ENCODE measurements at places on chromosomes 1 and 21.

- no peak for DNase-seq
These were observed 129.2 kb downstream of the DHRS3 start for GRCh38 chr1:12488666-12489354.

GRCh38 chr21:28160378-28160777, 832.3 kb downstream of the LTN1 start:
- DNase-seq: no peak

DNA sequence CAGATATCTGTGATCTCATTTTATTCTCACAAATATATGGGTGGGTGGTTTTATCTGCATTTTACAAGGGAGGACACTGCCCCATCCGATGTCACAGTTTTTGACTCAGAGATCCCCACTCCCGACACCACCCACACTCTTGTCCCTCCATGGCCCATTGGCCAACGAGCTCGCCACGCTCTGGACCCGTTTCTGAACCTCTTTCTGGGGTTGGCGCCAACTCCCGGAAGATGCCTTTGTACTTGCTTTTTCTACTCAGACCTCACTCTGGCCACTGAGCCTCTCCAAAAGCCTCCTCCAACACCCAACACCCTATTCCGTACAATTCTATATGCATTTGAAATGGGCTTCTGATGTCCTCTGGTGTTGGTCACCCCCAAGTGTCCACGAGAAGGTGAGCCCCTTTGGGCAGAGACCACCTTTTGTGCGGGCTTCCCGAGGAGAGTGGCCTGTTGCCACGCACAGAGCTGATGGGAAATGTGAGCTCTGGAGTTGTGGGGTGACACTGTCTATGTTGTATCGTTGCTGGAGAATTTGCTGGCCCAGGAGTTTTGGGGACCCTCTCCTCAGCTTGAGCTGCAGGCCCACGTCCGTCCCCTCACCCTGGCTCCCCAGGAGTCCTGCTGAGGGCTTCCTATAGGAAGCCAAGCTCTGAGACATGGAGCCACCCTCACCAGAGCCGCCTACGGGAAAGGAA, 366.9 kb upstream of the VAMP3 start:
- DNase-seq: peak; percentile 31

DNA sequence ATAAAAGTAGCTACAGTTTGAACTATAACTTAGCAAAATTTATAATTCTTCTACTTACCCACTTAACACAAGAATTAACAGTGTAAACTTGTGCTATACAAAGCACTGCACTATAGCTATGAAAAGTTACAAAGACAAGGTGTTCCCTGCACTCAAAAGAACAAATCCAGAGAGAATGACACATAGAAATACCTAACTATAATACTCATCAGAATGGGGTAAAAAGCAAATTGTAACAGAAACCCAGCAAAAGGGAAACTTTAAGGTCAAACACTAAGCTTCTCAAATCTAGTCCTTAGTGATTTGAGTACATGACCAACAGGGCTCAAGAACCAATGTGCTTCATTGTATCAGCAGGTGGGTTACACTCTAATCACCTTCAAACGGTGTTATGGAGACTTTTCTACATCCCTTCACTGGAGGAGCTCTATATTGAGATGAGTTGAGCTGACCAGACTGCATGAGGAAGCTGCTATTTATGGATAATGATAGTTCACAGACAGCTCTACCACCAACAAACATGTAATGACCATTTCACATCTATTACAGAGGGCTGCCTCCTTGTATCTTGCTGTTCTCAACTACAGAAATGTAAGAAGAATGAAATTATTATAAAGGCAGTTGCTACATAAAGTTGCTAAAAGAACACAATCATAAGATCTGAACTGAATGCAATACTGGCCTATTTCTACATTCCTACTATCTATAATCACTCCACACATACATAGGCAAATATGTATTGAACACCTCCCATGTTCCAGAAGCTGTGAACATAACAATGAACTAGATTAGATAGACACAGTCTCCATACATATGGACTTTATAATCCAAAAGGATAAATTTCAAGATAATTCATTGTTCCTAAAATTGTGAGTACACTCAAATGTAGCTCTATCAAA, 47.6 kb downstream of the PIK3R3 start:
- DNase-seq: no peak

- DNase-seq: no peak
These were observed 1.3 kb downstream of the SCYL3 start for GRCh38 chr1:169892176-169892926.

DNA sequence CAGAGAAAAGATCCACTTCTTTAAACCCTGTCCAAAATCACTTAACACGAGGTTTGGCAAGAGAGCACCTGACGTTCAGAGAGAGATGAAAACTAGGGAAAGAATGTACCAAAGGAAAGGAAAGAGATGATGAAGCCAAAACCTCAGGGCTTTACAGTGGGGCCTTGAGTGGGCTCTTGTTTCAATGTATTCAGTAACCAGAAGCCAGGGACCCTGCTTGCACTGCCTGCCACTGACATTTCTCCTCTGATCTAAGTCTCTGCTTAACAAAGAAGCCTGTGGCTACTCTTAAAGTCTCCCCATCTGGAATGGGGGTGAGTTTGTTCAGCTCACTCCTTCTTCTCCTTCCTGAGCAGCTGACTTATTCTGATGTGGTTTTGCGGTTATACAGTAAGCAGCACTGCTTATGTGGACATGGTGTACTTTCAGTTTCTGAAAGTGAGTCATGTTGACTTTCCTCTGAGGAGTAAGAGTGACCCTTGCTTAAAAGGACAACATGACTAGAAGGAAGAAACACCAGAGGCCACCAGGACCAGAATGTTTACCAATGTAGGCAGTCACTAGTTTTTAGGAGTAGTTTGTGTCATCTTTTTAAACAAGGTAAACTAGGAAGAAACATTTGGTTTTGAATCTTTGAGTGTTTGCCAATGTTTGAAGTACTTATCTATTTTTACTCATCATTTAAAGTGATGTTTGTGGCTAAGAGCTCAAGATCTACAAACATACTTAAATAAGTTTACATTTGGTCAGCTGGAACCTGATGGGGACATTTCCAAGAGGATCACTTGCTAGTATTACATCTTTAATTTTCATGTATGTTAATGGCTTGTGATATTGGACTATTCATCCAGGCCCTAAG, 87.4 kb downstream of the FASLG start:
- DNase-seq: peak; percentile 15

DNA sequence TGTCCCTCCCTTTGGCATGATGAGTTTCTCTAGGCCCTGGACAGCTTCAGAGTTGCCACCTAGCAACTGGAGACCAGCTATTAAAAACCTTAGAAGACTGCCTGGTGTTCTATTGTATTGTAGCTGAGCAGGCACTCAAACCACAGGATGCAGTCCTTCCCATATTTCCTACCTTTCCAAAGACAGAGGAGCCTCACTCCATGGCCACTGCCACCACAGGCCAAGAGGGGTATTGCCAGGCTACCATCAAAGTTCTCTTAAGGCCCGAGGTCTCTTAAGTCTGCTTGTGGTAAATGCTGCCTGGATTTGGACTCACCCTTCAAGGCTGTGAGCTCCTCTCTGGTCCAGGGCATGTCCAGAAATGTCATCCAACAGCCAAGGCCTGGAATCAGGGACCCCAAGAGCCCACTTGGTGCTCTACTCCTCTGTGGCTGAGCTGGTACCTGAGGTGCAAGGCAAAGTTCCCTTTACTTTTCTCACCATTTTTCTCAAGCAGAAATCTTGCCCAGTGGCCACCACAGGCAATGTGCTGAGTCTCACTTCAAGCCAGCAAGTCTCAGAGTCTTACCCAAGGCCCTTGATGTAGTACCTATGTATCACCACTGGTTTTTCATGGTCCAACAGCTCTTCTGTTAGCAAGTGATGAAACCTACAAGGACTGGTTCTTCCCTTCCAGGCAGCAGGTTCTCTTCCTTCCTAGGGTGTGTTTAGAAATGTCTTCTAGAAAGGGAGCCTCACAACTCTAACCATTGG, 269.4 kb downstream of the AMY1C start:
- no peak for DNase-seq

GRCh38 chr1:38584448-38585355, 274.9 kb downstream of the RRAGC start:
- no peak for DNase-seq

GRCh38 chr1:14869187-14869586, 270.7 kb downstream of the KAZN start:
- no peak for DNase-seq

GRCh38 chr1:205380882-205381281, 24.2 kb upstream of the KLHDC8A start:
- no peak for DNase-seq

- DNase-seq: no peak
These were observed 187.2 kb upstream of the PTGFR start for GRCh38 chr1:78303620-78304019.

DNA sequence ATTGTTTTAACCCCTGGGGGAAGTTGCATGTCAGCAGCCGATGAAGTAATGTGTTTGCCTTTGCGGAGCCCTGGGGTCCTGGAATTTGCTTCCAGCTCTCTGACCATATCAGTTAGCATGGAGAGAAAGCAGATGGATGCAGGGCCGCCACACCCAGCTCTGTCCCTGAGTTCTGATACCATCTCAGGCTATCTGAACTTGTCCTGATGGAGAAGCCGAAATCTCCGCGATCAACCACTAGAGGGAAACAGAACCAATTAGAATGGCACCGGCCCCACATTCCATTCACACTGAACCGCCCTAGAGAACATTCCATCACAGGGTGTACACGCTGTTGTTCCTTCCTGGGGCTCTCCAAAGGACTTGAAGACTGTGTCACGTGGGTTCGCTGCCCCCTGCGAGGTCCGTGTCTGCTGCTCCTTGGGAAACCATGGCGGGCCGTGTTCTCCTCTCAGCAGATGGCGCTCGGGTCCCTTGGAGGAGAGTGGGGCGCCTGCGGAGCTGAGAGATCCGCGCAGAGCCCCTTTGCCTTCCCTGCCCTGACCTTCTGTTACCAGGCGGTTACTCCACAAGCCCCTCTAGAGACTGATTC, 75.4 kb downstream of the ABCA4 start:
- no peak for DNase-seq

DNA sequence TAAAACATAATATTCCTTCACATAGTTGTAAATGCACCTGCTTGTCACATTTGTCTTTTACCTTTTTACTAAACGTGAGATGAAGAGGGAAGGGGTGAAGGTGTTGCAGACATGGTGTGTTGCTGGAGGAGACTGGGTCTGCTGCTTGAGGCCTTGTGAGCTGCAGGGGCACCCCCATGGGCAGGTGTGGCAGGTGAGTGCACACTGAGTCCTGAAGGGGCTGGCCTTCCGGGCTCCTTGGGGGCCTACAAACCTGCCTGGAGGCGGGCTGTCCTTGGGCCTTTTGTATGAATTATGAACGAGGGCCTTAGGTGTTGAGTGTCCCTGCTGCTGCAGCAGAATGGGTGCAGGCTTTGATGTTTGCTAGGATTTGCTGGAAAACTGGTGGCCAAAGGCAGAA, 3.8 kb downstream of the PCNT start:
- no peak for DNase-seq

GRCh38 chr1:76125473-76126219, 51.1 kb downstream of the ST6GALNAC3 start:
- no peak for DNase-seq

GRCh38 chr1:232305050-232305449, 324.9 kb downstream of the SIPA1L2 start:
- DNase-seq: no peak

DNA sequence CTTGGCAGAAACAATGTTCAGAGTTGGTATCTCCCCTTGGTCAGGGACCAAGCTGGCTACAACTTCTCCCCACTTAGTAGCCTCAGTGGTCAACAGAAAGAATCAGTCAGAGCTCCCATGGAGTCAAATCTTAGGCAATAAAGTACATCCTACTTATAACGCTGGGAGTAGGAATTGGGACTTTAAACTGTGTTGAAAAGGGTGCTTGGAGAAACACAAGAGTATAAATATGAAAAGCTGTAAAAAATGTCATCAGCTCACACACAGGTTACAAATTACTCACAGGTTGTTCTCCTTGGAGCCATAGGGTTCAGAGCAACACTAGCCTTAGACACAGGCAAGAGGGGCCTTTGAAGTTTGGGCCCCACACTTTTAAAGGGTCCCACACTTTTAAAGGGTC, 67.4 kb downstream of the WLS start:
- DNase-seq: no peak

GRCh38 chr1:3695326-3696217, 43.3 kb downstream of the TP73 start:
- no peak for DNase-seq

DNA sequence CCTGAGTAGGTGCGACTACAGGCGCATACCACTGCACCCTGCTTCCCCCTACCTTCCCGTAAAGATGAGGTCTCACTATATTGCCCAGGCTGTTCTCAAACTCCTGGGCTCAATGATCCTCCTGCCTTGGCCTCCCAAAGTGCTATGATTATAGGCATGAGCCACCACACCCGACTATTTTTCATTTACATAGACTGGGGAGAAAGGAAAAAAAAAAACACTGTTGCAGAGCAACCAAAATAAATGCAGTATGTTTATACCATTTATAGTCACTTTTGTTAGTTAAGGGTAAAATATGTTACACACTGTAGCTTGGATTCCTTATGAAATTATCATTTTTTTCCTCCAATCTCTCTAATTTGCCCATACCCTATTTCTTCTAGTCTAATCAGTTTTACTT, 35.2 kb upstream of the RGS8 start:
- DNase-seq: no peak

DNA sequence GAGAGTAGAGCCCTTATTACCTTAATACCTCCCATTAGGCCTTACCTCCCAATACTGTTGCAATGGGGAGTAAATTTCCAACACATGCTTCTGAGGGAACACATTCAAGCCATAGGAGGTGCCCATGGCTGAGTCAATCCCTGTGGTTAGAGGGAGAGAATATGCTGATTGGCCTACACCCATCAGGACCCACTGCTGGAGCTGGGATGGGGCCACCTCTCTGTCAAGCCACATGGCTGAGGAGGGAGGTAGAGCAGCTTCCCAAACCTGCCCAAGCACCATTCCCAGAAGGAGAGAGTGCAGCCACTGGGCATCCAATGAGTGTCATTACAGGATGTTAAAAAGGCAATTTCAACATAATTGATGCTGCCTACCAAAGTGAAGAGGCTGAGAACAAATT, 228.1 kb downstream of the C1orf94 start:
- DNase-seq: no peak

DNA sequence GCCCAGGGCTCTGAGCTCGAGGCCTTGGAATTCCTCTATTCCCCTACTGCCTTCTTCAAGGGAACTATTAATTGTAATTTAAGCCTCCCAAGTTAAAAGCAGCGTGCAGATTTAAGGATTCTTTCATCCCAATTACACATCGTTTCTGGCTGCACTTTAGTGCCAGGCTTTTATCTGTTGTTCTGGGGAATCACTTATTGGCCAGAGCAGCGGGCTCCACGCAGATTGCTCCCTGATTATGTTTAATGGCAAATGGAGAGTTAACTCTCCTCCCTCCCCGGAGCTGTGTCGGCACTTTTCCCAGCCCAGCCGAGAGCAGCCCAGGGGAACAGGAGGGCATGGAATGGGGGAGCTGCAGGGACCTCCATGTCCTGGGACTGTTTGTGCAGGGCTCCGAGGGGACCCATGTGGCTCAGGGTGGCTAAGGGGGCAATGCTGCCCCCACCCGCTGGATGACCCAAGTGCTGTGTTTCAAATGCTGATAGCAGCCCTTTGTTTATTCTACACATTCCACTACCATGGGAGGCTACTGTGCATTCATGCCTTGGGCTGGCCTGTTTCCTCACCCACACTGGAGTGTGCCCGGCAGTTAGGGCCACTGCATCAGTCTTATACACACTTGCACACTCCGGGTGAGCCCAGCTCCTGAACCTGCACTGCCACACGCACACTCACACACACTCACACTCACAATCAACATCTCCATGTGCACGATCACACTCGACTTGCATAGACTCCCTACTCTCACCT, 93.3 kb upstream of the POU3F1 start:
- no peak for DNase-seq

GRCh38 chr1:14745001-14745720, 146.7 kb downstream of the KAZN start:
- no peak for DNase-seq

GRCh38 chr1:192945390-192946130, 113.6 kb downstream of the UCHL5 start:
- DNase-seq: no peak

Measured in CD8-positive, alpha-beta T cell (primary cell).